ENCODE measurements at places on chromosomes 13 and 19.

GRCh38 chr19:35029737-35030256 lies 473 bp upstream of the SCN1B start:
- DNase-seq: no peak

DNA sequence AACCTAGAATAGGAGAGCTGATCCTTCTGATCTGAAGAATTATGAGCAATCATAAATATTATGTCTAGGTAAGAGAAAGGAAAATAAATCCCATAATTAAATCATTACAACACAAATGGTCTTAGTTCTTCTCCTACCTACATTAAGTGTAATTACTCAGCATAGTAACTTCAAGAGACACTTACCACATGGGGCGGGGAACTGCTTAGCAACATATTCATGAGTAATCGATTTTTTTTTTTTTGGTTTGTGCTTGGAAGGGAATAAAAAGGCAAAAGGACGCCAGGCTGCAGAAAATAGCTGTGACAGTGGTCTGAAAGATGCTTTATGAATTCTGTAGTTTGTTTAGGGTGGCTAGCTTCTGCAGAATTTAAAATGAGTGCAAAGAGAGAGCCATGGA lies 103.3 kb upstream of the HTR2A start:
- no peak for DNase-seq

DNA sequence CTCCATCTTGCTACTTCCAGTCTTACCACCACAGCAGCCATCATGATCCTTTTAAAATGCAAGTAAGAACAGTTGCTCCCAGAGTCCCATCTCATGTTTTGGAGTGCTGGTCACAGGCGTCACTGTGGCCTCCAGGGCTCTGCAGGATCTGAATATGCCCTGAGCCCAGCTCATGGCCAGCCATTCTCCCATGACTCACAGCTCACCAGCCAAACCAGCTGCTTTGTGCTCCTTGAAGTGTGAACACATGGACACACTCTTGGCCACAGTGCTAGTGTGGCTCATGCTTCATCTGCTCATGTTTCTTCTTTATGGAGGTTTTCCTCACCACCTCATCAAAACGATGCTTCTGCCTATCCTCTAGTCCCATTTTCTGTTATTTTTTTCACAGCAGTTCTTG lies 466.5 kb downstream of the UQCRFS1 start:
- DNase-seq: no peak

GRCh38 chr13:102609696-102610095 lies 12.9 kb downstream of the TPP2 start:
- DNase-seq: no peak

GRCh38 chr13:108974686-108975085 lies 345.3 kb downstream of the MYO16 start:
- DNase-seq: no peak

GRCh38 chr19:16581145-16581970 lies 9.1 kb upstream of the SLC35E1 start:
- no peak for DNase-seq

DNA sequence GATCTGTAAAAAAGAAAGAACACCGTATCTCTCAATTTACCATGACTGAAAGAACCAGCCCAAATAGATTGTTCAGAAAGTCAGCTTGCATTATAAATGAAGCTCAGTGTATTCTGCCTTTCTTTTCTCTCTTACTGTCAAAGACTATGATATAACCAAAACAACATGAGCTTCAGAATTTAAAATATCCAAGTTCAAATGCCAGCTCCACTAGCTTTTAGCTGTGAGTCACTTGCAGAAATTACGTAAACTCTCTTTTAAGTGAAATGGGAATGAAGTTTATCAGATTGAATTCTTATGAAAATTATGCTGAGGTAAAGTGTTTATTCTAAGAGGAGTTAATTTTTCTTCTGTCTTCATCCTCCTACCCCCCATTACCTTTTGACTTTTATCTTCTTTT lies 20.0 kb upstream of the POSTN start:
- peak; percentile 74 for DNase-seq

- no peak for DNase-seq
These were observed 1.4 kb upstream of the CD209 start for GRCh38 chr19:7748756-7749155.

DNA sequence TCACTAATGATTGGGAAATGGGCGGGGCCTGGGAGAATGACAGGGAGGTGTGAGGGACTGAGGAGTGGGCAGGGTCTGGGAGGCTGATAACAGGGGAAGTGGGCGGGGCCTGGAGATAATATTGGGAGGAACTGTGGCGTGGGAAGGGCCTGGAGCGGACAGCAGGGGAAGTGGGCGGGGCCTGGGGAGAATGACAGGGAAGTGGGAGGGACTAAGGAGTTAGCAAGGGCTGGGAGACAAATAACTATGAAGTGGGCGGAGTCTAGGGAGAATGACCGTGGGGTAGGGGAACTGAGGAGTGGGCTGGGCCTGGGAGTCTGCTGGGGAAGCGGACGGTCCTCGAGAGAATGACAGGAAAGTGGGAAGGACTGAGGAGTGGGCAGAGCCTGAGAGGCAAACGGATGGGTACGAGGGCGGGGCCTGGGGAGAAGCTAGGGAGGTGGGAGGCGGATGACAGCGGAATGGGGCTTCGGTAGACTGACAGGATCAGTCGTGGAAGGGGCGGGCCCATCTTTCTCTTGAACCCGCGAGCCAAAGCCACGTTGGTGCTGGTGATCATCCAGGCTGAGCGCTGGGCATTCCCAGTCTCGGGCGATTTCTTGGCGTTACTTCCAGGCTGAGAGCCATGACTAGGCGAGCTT lies 14.0 kb upstream of the TUBB4A start:
- DNase-seq: peak; percentile 40

DNA sequence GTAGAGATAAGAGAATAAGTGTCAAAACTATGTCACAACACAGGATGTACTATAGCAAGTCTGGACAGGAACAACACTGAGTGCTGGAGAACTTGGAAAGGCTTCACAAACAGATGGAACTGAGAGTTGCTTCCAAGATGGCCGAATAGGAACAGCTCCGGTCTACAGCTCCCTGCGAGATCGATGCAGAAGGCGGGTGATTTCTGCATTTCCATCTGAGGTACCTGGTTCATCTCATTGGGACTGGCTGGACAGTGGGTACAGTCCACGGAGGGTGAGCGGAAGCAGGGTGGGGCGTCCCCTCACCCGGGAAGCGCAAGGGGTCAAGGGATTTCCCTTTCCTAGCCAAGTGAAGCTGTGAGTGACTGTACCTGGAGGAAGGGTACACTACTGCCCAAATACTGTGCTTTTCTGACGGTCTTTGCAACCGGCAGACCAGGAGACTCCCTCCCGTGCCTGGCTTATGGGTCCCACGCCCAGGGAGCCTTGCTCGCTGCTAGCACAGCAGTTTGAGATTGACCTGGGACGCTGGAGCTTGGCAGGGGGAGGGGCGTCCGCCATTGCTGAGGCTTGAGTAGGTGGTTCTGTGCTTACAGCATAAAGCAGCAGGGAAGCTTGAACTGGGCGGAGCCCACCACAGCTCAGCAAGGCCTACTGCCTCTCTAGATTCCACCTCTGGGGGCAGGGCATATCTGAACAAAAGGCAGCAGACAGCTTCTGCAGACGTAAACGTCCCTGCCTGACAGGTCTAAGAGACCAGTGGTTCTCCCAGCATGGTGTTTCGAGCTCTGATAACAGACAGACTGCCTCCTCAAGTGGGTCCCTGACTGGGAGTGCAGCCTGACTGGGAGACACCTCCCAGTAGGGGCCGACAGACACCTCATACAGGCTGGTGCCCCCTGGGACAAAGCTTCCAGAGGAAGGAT lies 46.0 kb downstream of the USP12 start:
- DNase-seq: no peak

DNA sequence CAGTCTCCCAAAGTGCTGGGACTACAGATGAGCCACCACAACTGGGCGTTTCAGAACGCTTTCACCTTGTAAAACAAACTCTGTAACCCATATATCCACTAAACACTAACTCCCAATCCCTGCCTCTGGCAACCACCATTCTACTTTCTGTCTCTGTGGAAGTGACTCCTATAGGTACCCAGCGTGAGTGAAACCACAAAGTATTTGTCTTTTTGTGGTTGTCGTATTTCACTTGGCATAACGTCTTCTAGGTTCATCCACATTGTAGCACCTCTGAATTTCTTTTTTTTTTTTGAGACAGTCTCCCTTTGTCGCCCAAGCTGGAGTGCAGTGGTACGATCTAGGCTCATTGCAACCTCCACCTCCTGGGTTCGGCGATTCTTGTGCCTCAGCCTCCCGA lies 44.8 kb downstream of the BRD4 start:
- DNase-seq: no peak

DNA sequence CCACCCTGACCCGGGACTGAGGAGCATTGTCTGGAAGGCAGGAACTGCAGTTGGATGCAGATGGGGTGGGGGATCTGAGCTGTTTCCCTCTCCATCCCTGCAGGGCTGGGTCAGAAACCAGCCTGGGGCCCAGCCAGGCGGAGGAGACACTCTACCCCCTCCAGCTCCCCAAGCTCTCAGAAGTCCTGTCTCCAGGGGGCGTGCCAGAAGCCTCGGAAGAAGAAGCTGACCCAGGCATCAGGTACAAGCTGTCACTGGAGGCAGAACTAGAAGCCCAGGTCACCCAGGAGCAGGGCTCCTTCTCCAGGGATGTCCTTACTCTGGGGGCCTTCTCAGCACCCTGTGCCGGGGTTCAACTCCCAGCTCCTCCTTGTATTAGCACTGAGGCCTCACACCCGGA lies 15.5 kb downstream of the SIX5 start:
- DNase-seq: no peak

- no peak for DNase-seq
These were observed 6.2 kb downstream of the ZNF708 start for GRCh38 chr19:21323000-21323399.

- no peak for DNase-seq
These were observed 255.7 kb upstream of the KLHL1 start for GRCh38 chr13:70363991-70364390.

GRCh38 chr19:4524808-4525562 lies 6.7 kb upstream of the PLIN4 start:
- DNase-seq: no peak

DNA sequence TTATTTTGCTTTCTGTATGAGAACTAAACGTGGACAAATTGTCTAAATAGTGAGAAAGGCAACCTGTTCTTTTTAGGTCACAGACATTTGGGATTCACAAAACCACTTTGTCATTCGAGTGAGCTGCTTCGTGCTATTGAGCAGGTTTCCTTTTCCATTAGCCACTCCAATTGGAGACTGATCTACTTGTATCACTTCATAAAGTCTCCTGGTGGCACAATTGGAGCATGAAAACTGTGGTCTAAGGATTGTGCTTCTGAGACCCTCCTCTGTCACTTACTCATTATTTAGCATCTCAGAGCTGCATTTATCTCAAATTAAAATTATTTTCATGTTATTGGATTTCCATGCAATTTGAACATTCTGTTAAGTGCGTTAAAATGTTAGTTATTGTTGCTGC lies 397.7 kb downstream of the TDRD3 start:
- DNase-seq: no peak

- peak; percentile 16 for DNase-seq
These were observed 35.2 kb upstream of the GRTP1 start for GRCh38 chr13:113398963-113399754.

GRCh38 chr19:38384209-38385027 lies 3.4 kb downstream of the GGN start:
- DNase-seq: no peak

DNA sequence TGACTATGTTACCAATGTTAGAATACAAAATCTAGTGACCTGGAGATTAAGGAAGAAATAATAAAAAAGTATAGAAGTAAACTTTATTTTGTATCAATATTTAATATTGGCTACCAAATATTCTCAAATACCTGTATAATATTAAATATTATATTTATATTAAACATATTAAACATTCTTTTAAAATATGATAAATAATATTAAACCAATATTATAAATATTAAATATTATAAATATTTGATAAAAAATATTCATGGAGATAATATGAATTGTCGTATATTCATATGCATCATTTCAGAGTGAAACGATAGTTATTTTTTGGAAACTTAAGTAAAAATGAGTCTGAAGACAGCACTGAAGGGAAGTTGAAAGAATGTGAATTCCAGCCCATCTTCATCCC lies 571.2 kb upstream of the KLF12 start:
- no peak for DNase-seq

- DNase-seq: no peak
These were observed 135.6 kb downstream of the RNF17 start for GRCh38 chr13:24899601-24900000.

- DNase-seq: no peak
These were observed 260.5 kb downstream of the DCT start for GRCh38 chr13:94218951-94219350.

DNA sequence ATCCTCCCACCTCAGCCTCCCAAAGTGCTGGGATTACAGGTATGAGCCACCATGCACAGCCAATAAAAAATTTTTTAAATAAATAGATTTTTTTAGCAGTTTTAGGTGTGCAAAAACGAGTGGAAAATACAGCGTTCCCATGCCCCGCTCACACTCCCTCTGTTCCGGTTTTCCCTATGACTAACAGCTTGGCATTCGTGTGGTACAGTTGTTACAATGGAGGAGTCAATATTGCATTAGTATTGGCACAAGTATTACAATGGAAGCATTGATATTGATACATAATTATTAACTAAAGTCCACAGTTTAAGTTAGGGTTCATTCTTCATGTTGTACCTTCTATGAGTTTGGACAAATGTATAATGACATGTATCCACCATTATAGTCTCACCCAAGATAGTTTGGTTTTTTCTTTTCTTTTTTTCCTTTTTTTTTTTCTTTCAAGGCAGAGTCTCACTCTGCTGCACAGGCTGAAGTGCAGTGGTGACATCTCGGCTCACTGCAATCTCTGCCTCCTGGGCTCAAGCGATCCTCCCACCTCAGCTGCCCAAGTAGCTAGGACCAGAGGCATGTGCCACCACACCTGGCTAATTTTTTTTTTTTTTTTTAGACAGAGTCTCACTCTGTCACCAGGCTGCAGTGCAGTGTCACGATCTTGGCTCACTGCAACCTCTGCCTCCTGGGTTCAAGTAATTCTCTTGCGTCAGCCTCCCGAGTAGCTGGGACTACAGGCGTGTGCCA lies 15.4 kb upstream of the RAB20 start:
- no peak for DNase-seq

DNA sequence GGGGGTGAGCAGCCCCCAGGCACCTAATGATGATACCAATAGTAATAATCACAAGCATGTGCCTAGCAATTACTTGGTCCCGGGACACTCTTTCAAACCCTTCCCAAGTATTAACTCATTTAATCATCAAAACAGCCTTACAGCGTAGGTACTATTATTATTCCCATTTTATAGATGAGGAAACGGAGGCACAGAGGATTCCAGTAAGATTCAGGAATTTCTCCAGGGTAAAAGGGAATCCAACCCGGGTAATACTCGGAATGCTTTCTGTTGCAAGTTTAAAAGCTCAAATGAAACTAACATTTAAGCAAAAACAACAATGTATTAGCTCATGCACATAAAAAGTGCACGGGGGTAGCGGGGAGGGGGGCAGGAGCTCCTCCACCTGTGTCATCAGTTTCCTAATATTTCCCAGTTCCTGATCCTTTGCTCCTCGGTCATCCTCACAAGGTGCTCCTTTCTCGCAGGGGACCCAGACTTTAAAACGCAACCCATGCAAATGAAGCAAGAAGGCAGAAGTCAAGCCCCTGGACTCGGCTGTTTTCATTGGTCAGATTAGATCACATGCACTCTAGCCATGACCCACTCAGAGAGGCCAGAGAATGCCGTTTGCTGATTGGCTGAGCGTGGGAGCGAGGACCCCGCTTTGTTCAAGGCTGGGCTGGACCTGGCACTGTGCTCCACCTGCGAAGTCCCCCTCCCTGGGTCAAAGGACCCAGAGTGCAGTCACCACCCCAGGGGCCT lies 38.3 kb upstream of the C19orf12 start:
- no peak for DNase-seq

All from AG04449 (cell line).